ENCODE measurements at places on chromosomes 5 and 9.

DNA sequence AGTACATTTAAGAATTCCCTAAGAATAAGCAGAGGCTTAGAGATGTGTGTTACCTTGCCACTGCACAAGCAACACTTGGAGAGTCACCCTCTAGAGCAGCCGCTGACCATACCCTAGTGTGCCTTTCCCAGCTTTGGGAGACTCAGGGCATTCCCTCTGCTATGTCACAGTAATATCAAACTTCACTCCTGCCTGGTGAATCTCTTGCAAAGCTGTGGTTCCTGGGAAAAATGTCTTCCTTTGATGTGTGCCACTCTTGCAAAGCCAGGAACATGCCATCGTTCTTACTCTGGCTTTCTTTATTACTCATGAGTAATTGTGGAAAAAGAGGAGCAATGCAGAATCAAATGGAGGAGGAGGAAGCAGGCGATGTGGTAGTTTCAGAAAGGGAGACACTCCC is 173.2 kb downstream of the CCDC192 start:
- no peak for DNase-seq

DNA sequence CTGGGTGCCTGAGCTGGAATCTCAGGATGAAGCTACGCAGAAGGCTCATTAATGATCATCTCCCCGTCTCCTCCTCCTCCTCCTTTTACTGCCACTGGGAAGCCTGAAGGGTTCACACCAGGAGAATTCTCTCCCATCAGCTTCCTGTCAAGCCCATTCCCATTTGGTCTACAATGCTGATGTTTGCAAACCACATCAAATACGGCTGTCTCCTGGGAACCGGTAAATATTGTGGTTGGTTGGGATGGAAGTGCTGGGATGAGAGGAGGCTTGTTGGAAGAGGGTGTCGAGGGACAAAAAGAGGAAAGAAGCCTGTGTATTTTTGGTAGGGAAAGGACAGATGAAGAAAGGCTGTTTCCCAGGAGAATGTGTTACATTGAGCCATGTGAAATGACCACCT is 13.2 kb upstream of the S1PR3 start:
- DNase-seq, result no peak

- no peak for DNase-seq
These were observed 5.2 kb upstream of the HDHD3 start for GRCh38 chr9:113381909-113382411.

DNA sequence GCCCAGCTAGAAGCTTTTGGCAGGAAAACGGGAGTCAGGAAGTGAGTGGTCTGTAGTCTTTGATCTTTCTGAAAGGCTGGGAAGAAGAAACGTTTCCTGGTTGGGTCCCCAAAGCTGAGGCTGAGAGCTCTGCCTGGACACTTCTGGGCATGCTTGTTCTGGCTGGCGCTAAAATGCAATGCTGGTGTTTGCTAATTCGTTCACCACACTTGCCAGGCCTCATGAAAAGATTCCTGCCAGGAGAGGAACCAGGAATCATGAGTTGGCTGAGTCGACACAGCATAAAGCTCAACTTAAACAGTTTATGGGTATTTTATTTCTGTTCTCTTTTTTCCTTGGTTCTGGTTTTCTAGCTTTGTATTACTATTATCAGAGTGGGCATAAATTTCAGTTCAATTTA is 10.7 kb upstream of the PTGR1 start:
- DNase-seq, result no peak

GRCh38 chr9:113258282-113258681 is 17.1 kb downstream of the CDC26 start:
- DNase-seq, result no peak

GRCh38 chr5:39253196-39253595 is 33.8 kb upstream of the FYB1 start:
- DNase-seq, result no peak

DNA sequence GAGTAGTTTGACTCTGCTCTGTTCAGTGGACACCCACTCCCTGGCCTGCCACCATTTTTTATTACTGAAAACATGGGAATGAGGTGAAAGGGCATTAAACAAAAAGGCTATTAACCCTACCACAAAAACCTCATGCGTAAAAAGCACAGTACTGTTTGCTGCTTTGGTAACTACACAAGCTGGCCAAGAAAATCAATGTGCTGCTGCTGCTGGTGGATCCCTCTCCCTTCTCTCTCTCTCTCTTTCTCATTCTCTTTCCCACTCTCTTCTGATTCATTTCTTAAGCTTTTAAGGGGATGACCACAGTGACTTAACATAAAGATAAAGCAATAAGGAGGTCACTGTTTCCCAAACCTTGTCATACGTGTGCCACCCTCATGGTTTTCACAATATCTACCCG is 183.2 kb upstream of the TBC1D2 start:
- DNase-seq, result no peak

- no peak for DNase-seq
These were observed 37.3 kb upstream of the TMEM252 start for GRCh38 chr9:68577774-68578591.

DNA sequence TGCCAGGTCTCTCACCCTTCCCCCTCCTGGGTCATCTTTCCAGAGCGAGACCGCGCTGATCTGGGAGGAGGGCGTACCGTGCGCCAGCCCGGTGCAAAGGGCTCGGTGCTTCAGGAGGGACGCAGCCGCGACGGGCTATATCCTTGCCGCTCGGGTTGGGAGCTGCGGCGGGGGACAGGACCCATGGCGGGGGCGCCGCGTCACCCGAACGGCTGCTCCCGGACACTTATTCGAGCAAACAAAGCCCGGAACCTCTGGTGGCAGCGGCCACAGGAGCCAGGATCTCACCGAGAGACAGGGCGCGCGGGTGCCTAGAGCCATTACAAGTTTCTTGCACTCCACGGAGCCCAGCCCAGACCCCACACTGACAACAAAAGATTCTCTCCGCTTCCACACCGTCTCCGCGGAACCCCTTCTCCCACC is 1.3 kb downstream of the SEMA6A start:
- no peak for DNase-seq

DNA sequence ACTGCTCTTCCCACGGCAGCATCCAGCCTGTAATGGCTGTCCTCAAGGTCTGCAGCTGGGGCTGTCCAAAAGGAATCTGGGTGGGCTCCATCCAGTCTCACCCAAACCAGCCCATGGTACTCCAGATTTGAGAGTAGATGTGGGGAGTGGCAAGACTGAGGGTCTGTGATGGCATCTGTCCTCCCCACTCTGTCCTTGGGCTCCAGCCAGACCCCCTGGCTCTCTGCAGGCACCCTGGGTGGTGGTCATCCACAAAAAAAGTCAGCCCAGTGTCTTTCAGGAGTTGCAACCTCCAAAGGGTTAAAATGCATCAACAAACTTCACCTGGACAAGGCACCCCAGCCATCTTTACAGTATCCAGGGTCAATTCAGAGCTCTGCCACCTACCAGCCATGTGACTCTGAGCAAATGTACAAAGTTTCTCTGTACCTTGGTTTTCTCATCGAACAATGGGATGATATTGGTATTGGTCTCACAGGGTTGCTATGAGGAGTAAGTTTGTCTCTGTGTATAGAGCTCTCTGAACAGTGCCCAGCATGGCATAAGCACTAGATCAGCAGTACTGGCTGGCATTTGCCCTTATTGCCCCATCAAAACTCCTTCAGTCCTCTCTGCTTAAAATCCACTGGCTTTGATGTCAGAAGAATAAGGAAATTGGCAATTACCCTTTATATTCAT is 7.3 kb upstream of the S1PR3 start:
- DNase-seq, result no peak

DNA sequence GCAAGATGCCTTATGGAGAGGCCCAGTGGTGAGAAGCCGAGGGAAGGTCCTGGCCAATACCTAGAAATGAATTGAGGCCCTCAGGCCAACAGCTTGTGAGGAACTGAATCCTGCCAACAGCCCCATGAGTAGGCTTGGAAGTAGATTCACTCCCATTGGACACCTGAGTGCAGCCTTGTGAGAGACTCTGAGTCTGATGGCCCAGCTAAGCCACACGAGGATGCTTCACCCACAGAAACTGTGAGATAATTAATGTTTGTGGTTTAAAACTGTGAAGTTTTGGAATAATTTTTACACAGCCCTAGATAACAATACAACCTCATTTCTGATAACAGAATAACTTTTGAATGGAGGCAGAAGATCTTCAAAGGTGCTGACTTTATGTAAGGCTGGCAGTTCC is 65.9 kb upstream of the DAP start:
- DNase-seq, result no peak

GRCh38 chr5:108311682-108312081 is 70.2 kb downstream of the FBXL17 start:
- DNase-seq, result no peak

DNA sequence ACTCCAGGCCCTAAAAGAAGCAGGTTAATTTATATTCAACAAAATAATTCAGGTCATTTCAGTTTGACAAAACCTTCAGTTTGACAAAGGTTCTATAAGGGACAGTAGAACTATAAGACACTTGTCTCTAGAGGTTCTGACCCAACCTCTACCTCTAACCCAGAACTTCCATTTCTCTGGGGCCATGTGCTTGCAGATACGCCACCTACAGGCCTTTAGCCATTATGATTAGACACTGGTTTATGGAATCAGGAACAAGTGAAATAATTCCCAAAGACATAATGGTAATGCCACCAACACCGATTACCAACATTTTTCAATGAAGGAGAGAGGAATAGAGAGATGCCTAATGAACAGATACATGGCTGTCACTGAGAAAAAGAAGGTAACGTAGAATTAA is 733.9 kb downstream of the PRELID2 start:
- DNase-seq, result no peak

DNA sequence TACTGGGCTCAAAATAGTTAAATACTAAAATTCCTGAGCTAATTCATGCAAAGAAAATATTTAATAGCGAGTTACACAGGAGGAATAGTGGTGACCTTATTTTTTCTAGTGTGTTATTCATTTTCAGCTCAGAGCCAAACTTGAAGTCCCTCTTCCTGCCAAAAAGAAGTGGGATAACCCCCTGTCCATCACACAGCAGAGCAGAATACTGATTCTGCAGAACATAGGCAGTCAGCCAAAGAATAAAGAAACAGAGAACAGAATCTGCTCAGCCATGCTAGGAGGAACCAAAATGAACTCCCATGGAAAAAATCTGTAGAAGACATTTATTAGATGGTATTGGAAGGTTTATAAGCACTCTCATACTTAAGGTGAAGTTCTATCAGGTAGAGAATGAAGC is 49.4 kb upstream of the GRIN3A start:
- DNase-seq, result no peak

DNA sequence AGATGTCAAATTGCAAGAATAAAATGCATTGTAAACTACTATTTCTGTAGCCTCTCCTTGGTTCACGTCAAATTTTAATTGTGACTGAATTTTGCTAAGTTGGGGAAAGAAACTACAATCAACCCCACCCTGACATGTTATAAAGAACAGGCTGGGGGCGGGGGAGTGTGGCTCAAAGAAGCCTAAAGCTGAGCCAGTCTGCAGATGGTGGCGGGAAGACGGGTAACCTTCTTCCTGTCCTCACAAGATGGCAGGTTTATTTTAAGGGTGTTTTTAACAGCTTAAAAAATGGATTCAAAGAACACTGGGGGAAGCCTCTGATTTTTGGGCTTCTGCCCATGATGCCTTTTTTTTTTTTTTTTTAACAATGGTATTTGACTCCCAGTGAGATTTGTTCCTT is 68.5 kb upstream of the MELK start:
- no peak for DNase-seq

- DNase-seq, result no peak
These were observed 85.8 kb downstream of the ZCCHC7 start for GRCh38 chr9:37206121-37206620.

DNA sequence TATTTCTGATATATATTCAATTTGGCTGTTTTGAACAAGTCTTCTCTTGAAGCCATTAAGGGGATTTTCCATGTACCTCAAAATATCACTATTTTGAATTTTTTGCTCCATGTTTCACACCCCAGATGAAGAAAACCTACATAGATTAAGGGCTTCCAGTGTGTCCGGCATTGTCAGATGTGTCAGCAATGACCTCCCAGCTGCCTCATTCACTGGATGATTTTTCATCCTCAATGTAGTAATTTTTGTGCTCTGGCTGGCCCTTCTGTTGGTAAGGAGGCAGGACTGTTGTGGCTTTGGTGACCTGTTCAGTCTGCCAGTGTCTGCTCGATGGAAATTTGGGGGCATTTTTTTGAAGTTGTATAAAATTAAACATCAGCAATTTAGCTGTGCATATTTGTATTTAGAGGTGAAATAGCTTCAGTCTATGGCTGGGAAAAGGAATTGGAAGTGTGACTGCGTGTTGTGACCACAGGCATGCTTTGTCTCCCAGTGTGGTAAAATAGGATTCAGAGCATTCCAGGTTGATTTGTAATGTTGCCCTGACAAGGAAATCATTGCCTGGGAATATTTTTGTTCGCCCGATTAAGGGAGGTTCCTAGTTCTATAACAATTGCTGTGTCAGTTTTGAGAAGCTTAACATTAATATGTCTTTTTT is 312.4 kb downstream of the ARHGEF28 start:
- no peak for DNase-seq

- DNase-seq, result no peak
These were observed 189.8 kb downstream of the HINT1 start for GRCh38 chr5:130975299-130975698.

- DNase-seq, result no peak
These were observed 94.1 kb downstream of the APBA1 start for GRCh38 chr9:69578026-69578425.

DNA sequence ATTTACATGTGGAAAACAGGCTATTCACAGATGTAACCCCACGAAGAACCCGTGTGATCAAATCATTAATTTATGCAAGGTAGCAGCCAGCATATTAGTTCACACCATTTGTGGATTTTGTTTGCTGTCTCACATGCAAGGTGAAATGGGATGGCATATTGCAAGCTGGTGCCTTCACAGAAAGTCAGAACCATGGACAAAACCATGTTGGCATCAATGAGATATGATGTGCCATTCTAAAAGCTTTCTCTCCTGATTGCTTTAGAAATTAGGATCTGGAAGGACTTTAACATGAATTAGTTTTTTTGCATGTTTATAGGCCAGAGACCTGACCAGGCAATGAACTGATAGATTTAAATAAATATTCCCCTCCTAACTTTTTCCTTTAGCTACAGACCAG is 129.3 kb downstream of the SEMA6A start:
- no peak for DNase-seq

- no peak for DNase-seq
These were observed 220.3 kb downstream of the ENC1 start for GRCh38 chr5:74420220-74420619.

DNA sequence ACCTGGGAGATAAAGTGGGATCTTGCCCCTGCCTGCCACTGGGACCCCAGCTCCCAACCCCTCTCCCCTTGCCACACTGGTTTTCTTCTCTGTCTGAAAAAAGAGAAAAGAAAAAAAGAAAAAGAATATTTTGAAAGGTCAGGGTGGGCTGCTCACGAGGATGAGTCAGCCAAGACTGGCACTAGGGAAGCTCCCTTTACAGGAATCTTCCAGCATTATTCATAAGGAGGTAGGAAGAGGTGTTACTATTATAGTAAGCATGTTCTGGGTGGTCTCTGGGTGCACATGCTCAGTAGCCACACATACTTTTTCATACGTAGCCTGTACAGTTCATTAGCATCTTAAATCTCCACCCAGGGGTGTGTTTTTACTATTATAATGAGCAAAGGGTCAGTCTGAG is 46.8 kb upstream of the HAND1 start:
- DNase-seq, result no peak

GRCh38 chr5:173329491-173330337 is 1.5 kb upstream of the STC2 start:
- no peak for DNase-seq

GRCh38 chr5:130350131-130350530 is 445.9 kb downstream of the CHSY3 start:
- no peak for DNase-seq

- no peak for DNase-seq
These were observed 164.2 kb downstream of the ZDHHC21 start for GRCh38 chr9:14529054-14529453.

- DNase-seq, result no peak
These were observed 43.4 kb upstream of the FANCC start for GRCh38 chr9:95360866-95361265.
